ENCODE measurements at places on chromosomes 6 and 20.
A peak's percentile ranks its signal among the peaks of the same experiment; 100 is the strongest.

GRCh38 chr6:119284861-119285521 is 64.6 kb downstream of the MAN1A1 start:
- no peak for DNase-seq

- DNase-seq: no peak
These were observed 13.9 kb downstream of the JPH2 start for GRCh38 chr20:44173116-44173515.

DNA sequence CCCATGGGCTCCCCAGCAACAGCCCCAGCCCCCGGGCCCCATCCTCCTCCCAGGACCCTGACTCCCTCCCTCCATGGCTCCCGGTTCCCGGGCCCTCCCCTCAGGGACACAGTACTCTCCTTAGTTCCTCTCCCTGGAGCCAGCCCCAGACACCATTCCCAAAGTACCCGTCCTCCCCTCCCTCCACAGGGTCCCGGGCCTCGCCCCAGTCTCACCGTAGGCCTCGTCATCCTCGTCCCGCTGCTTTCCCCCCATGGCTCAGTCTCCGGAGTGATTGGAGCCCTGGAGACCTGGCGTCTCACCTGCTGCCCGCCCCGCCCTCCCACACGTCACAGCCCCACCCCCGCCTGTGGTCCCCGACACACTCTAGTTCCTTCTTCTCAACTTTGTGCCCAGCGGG is at the start of gene SLC44A4:
TSS of gene SLC44A4 (minus strand) at position 272 of the 400 bp plus-strand sequence. CDS start at position 255, 17 bp downstream.
- DNase-seq: no peak

GRCh38 chr6:8738951-8739350 is 303.6 kb upstream of the SLC35B3 start:
- no peak for DNase-seq

DNA sequence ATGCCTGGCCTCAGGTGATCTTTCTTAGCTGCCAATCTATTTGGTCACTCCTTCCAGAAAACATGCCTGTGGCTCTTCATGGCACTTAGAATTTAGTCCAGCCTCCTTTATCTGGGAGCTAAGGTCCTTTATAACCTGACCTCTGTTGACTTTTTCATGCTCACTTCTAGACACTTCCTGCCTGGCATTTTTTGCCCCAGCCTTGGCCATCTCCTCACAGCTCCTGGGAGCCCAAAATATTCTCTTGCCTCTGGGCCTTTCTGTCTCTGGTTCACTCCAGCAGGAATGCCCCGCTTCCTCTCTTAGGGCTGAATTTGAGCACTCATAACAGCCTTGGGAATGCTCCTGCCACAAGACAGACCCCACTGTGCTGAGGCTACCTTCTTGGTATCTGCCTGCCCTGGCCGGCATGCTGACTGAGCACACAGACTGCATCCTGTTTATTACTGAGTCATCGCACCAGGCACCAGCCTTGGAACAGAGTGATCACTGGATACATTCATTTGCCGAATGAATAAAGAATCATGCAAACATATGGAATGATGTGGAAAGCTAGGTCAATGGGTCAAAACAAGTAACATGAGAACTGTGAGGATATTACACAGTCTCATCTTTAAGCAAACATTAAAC is 5.8 kb upstream of the EEF1E1 start:
- no peak for DNase-seq

- DNase-seq: no peak
These were observed 373.5 kb downstream of the TBC1D32 start for GRCh38 chr6:120960761-120961160.

GRCh38 chr6:69044534-69044933 is 409.5 kb downstream of the ADGRB3 start:
- DNase-seq: no peak

DNA sequence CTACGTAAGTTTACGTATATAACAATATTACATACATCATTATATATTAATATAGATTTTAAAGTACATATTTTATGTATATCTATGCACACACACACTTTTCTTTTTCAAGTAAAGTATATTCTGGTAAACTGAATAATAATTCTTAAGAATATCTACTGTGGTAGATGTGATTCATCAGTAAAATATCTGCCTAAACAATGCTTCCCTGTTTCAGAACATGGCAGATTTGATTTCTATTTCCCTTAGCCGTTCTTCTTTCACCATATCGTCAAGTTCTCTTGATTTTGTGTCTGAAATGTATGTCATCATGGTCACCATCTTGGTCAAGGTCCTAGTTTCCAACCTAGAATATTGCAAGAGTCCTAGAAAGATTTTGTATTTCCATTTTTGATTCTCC is 195.6 kb downstream of the HDGFL1 start:
- DNase-seq: no peak

DNA sequence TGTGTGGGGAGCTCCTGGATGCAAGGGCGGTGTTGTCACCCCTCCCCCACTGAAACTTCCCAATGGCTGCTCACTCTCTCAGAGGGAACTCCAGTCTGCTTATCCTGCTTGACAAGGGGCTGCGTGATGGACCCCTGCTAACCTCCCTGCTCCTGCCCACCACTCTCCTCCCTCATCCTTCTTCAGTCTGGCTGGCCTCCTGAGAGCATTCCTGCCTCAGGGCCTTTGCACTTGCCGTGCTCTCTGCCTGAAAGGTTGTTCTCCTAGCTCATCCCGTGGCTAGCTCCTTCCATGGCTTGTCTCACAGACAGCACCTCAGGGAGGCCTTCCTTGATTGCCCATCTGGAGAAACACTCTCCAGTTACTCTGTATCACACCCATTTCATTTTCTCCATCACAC is 73.9 kb upstream of the ZNFX1 start:
- no peak for DNase-seq

DNA sequence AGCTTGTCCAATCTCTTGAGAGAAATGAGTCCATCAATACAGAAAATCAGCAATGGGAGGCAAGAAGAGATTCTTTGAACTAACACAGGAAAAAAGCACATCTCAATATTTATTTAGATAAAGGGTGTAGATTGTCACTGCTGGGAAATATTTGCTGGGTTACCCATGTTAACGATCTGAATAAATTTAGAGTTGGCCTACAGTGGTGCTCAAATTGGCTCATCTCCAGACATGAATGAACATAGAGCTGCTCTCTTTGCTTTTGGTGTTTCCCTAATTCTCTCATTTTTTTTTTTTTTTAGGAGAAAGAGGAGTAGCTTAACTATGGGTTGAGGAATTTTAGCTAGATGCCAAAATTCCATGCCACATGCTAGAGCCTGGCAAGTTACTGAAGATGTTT is 471.2 kb downstream of the PKHD1 start:
- no peak for DNase-seq

- DNase-seq: no peak
These were observed 93.8 kb upstream of the RNF217 start for GRCh38 chr6:124868481-124868880.

DNA sequence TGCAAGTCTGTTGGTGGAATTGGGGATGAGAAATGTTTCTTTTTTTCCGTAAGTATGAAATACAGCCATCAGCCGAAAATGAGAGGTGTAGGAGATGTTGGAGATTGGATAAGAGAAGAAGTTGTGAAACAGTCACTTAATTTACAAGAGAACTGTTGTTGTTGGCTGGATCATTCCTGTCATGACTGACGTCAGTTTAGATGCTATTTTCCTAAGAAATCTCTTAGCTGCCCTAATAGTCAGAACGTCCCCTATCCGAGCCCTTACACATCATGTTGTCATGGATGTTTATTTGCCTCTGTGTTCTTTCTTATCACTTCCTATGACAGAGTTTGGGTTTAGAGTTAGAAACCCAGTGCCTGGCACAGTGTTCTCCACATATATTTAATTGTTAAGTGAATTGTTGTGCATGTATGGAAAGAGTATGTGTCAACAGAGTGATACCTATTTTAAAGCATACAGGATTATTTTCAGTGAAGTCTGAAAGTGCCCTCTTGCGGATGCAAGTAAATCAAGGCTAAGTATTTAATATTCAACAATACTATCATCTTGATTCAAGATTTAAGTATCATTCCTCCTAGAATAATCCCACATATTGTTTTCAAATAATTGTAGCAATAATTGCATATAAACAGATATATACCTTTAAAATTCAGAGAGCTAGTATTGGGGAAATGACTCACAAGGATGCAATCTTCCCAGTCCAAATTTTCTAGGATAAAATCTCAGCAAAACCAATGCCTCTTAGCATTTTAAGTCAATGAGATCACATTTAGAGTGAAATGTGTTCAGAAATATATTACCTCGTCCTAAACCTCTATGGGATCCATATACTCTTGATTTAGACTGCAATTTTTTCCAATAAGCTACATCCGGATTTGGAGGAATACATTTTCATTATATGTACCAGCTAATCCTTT is 309.9 kb upstream of the NOX3 start:
- DNase-seq: no peak

GRCh38 chr6:53290537-53291510 is 57.9 kb downstream of the ELOVL5 start:
- DNase-seq: no peak

DNA sequence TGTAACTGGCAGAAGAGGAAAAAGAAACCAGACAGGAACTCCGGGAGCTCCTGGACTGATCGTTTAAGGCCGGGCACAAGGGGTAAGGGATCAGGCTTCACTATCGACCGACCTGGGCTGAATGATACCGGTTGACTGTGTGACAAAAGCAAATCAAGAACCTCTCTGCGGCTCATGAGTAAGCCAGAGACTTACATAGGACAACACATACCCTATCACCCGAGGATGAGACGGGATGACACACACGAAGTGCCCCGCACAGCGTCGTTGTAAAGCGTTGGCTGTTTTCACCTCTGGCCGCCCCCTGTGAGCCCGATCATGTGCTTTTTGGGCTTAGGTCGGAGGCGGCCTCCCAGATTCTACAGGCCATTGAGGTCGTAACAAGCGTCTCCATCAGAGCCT is 695 bp upstream of the TGIF2 start:
- DNase-seq: no peak

GRCh38 chr20:55166063-55166462 is 690.7 kb downstream of the DOK5 start:
- peak; percentile 39 for DNase-seq

DNA sequence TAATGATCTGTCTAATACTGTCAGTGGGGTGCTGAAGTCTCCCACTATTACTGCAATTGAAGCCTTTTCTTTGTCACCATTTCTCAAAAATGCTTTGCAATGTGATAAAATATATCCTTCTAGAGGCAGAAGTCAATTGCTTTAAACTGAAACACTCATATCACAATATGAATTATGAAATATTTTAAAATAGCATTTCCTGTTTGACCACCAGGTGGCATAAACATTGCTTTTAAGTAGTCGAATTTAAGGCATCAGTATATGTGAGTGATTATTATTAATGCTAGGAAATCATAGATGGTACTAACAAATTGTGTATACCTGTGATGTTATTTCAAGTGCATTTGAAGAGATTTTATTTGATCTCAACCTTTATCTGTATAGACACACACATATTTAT is 87.5 kb downstream of the MEI4 start:
- DNase-seq: no peak

GRCh38 chr6:68544450-68544849 is 90.6 kb upstream of the ADGRB3 start:
- no peak for DNase-seq

DNA sequence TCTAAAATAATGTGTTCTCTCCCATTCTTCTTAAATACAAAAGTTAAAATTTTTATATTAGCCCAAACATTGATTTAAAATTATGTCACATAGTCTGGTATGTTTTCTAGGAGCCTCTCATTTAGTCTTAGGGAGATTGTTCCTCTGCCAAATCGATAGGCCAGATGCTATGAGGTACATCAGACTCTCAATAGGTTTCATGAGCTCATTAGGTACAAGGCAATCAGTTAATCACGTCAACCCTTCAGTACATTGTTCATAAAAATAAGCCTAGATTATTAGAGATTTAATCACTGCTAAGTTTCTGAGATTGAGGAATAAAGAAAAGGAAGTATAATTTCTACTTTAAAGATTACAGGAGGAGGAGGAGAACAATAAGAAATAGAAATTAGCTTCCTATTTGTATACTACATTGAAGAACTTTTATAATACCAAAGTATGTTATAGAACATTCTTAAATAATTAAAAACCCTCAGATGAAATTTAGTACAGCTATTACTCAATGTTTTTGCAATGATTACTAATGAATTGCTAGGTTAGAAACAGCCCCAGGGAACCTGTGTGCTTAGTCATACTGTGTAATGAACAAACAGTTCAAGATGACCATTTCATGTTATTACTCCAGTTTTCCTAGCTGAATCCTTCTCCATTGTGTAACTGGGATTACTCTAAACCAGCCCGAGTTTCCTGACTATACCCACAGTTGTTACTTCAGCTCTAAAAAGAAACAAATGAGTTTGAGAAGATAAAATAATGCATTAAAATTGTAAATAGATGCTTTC is 117.0 kb downstream of the BMP5 start:
- DNase-seq: peak; percentile 24

DNA sequence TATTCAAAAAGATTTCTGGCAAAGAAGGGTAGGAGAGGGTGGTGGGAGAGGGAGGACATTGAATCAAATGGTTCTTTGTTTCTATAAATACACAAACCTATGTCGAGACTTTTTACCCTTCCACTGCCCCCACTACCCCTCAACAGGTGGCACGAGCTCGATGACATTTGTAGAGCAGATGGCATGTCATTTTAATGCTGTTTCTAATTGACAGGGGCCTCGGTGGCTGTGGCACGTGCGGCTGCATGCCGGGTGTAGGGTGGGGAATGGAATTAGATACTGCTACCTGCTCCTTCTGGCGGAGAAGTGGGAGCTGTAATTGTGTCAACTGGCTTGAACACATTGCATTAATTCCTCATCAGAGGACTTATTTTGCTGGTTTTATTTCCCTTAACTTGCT is 29.1 kb upstream of the SASH1 start:
- DNase-seq: no peak

- no peak for DNase-seq
These were observed 20.4 kb downstream of the SIRPD start for GRCh38 chr20:1536893-1537730.

GRCh38 chr6:92538926-92539325 is 880.4 kb downstream of the EPHA7 start:
- DNase-seq: no peak

- DNase-seq: no peak
These were observed 555.6 kb downstream of the CD83 start for GRCh38 chr6:14673201-14673600.

DNA sequence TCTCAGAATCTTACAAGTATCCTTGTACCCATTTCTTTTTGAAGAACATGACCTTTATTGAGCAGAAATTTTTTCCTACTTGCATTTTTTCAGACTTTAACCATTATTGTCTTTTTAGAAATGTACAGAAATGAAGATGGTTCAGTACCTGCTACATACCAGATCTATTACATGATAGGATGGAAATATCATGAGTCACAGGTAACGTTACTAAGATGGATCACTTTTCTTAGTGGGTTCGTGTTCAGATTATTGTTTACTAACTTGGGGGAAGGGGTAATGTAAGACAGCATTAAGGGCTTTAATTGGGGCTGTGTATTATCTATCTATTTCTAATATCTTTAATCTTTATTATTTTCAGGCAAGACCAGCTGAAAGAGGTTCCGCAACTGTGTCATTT is 31.9 kb downstream of the NDUFAF5 start:
- no peak for DNase-seq

GRCh38 chr20:19926591-19926990 is 90.6 kb upstream of the NAA20 start:
- no peak for DNase-seq

DNA sequence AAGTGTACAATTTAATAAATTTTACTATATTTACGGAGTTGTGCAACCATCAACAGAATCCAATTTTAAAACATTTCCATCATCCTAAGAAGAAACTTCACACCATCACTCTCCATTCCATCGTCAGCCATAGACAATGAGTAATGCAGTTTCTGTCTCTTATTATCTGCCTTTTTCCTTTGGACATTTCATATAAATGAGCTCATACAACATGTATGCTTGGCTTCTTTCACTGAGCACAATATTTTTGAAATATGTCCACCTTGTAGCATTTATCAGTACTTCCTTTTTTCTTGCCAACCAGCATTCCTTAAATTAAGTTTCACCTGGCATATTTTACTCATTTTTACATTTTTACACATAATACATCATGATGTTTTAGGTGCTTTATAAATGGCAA is 22.7 kb upstream of the HIVEP1 start:
- DNase-seq: no peak

All from NCI-H774 (cell line).